ENCODE measurements at places on chromosomes 12 and 14.

GRCh38 chr12:13369474-13370056 lies 173.0 kb downstream of the EMP1 start:
- peaks cover 6% of the 10 kb centered on the region for H3K27me3 ChIP-seq
- H3K4me1 ChIP-seq, result no peaks in the 10 kb centered on the region
- no peaks in the 10 kb centered on the region for H3K36me3 ChIP-seq
- H3K27ac ChIP-seq, result no peak overlapping the region
- no peak overlapping the region for H3K4me3 ChIP-seq

GRCh38 chr12:131351319-131352028 lies 359.4 kb upstream of the SFSWAP start:
- H3K4me3 ChIP-seq, result no peak overlapping the region
- DNase-seq, result no peak
- no peak overlapping the region for H3K27ac ChIP-seq
- no peaks in the 10 kb centered on the region for H3K27me3 ChIP-seq

DNA sequence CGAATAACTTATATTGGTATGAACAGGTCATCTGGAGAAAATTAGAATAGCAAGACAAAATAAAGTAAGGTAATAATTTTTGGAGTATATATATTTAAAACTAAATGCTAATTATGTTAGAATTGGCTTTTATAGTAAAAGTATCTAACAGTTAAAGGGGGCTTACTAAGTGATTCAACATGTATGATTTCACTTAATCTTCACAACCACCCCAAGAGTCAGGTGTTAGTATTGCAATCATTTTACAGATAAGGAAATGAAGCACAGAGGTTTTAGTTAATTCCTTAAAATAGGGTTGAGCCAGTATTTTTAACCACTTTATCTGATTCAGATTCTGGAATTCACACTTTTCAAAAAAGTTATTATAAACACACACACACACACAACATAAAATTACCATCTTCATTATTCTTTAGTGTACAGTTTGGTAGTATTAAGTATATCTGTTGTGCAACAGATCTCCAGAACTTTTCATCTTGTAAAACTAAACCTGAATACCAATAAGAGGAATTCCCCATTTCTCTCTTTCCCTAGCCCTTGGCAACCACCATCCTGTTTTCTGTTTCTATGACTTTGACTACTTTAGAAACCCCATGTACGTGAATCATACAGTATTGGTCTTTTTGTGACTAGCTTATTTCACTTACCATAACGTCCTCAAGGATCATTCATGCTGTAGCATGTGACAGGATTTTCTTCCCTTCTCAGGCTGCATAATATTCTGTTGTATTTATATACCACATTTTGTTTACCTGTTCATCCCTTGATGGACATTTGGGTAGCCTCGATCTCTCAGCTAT lies 12.5 kb downstream of the A2M start:
- no peaks in the 10 kb centered on the region for H3K36me3 ChIP-seq
- no peak overlapping the region for H3K4me3 ChIP-seq
- no peak overlapping the region for H3K27ac ChIP-seq
- DNase-seq, result no peak
- no peaks in the 10 kb centered on the region for H3K27me3 ChIP-seq

DNA sequence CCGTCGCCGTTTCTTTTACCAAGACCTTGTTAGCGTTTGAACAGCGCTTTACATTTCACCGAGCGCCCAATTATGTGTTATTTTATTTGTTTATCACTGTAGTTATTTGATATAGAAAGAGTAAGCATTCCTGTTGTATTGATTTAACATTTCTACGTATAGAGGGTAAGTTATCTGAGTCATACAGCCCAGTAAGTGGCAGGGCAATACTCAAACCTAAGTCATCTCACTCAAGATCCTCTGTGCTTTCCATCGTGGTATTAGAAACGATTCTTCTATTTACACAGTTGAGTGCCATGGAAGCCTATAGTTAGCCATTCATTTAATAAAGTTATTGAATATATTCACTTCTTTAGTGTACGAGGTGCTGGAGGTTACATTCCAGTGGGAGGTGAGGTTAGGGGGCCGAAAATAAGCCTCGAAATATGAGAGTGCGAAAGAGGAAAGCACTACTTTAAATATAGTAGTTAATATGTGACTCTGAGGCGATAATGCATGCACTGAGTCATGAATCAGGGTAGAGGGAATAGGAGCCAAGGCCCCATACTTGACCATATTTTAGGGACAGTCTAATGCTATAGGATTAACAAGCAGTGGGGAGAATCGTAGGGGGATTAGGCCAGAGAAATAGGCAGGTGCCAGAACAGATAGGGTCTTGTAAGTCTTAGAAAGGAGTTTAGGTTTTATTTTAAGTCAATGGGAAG lies 629 bp downstream of the RAD51AP1 start:
- H3K27ac ChIP-seq, result peak overlapping the region; percentile 92
- peaks cover 46% of the 10 kb centered on the region for H3K4me1 ChIP-seq
- H3K4me3 ChIP-seq, result peak overlapping the region; percentile 93
- no peak for DNase-seq
- peaks cover 24% of the 10 kb centered on the region for H3K36me3 ChIP-seq

DNA sequence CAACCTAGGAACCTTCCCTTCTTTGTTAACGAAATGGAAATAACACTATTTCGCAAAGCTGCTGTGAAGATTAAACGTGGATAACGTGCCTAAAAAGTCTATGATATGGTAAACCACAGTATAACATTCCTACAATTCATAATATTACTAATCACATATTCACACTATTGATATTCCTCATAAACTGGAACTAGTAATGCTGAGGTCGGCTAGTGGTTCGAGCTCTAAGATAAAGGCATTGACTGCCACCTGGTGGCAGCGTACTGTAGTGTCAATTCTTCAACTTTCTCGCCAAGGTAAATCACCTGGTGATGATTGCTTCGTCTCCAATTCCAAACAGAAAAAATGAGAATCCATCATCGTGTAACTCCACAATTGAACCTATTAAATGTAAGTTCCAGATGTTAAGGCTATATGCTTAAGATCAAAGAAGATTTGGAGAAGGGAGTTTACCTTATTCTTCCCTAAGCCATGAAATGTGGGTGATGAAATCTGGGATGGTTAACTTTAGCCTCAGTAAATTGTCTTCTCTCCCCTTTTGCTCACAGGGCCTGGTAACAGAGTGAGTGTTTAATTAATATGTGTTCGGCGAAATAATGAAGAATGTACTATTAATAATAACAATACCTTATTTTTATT lies 197.5 kb upstream of the TMEM132C start:
- DNase-seq, result peak; percentile 43
- H3K27ac ChIP-seq, result no peak overlapping the region
- no peaks in the 10 kb centered on the region for H3K4me1 ChIP-seq
- no peaks in the 10 kb centered on the region for H3K27me3 ChIP-seq
- H3K36me3 ChIP-seq, result no peaks in the 10 kb centered on the region

DNA sequence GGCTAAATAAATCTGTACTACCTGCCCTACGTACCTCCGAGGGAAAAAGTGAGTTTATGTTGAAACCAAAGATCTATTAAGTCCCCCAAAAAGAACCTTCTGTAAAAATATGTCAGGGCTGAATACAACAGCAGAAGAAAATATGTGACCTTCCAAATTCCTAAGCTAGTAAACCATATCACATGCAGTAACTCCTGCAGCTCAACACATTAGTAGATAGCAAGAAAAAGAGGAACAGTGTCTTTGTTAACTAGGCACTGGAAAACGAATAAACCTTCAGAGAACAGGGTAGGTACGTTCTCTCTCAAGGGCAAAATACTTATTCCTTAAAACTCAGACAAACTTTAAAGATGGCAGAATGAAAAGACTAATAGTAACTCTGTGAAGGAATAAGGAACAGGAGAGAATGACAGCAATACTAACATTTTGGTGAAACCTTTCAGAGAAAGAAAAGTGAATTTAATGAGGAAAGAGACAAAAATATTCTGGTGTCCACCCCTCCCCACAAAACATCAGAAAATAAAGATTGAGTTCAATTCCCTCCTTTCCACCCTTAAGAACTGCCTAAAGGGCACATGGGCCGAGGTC lies 18.0 kb downstream of the CBX5 start:
- H3K4me3 ChIP-seq, result no peak overlapping the region
- no peak overlapping the region for H3K27ac ChIP-seq
- H3K27me3 ChIP-seq, result no peaks in the 10 kb centered on the region
- peaks cover 22% of the 10 kb centered on the region for H3K4me1 ChIP-seq

DNA sequence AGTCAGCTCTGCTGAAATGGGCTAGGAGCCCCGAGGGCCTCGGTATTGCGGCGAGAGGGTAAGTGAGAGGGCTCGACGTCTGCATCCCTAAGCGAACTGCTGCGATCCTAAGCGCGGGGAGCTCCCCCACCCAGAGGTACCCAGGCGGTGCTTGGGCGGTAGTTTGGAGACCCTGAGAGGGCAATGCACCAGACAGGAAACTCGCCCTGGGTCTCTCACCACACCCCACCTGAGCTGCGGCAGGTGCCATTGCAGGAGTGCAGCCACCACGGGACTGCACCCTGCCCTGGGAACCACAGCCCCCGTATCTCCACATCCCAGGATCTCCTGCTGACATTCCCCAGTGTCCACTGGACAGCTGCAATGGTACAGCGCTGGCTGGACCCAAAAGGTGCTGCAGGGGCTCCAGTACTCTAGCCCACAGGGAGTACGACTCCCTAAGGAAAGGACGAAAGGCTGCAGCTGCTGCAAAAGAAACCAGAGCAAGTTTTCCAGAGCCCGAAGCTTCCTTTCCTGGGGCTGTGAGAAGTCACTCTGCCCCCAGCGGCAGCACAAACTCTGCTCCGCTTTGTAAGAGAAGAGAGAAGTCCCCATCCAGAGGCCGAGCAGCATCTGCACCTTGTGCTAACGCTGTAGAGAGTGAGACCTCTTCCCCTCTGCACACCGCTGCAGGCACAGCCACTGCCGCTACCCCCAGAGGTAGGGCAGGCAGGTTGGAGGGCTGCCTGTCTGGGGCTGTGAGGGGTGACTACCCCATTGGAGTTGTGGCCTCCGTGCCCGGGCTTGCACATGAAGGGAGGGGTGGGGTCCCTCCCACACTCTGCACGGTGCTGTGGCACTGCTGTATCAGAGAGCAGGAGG lies 31.1 kb upstream of the MON2 start:
- DNase-seq, result peak; percentile 60
- H3K36me3 ChIP-seq, result no peaks in the 10 kb centered on the region
- peaks cover 42% of the 10 kb centered on the region for H3K27me3 ChIP-seq
- peaks cover 21% of the 10 kb centered on the region for H3K4me1 ChIP-seq
- H3K4me3 ChIP-seq, result peak overlapping the region; percentile 73
- no peak overlapping the region for H3K27ac ChIP-seq

- peak; percentile 40 for DNase-seq
- no peak overlapping the region for H3K27ac ChIP-seq
- peaks cover 13% of the 10 kb centered on the region for H3K27me3 ChIP-seq
- no peak overlapping the region for H3K4me3 ChIP-seq
These were observed 19.6 kb downstream of the LGMN start for GRCh38 chr14:92728759-92729364.

GRCh38 chr12:83827860-83828259 lies 1084.7 kb downstream of the SLC6A15 start:
- no peak overlapping the region for H3K4me3 ChIP-seq
- no peaks in the 10 kb centered on the region for H3K27me3 ChIP-seq
- DNase-seq, result no peak

- no peak for DNase-seq
- H3K4me3 ChIP-seq, result no peak overlapping the region
- H3K36me3 ChIP-seq, result no peaks in the 10 kb centered on the region
- H3K27me3 ChIP-seq, result peaks cover 33% of the 10 kb centered on the region
- no peaks in the 10 kb centered on the region for H3K4me1 ChIP-seq
These were observed 8.5 kb downstream of the FAM222A start for GRCh38 chr12:109722022-109722720.

GRCh38 chr12:79512068-79512467 lies 178.7 kb downstream of the PAWR start:
- H3K27me3 ChIP-seq, result no peaks in the 10 kb centered on the region
- DNase-seq, result no peak
- no peaks in the 10 kb centered on the region for H3K4me1 ChIP-seq

- no peak for DNase-seq
- no peak overlapping the region for H3K27ac ChIP-seq
- H3K36me3 ChIP-seq, result no peaks in the 10 kb centered on the region
These were observed 4.0 kb downstream of the NANOG start for GRCh38 chr12:7793211-7793610.

DNA sequence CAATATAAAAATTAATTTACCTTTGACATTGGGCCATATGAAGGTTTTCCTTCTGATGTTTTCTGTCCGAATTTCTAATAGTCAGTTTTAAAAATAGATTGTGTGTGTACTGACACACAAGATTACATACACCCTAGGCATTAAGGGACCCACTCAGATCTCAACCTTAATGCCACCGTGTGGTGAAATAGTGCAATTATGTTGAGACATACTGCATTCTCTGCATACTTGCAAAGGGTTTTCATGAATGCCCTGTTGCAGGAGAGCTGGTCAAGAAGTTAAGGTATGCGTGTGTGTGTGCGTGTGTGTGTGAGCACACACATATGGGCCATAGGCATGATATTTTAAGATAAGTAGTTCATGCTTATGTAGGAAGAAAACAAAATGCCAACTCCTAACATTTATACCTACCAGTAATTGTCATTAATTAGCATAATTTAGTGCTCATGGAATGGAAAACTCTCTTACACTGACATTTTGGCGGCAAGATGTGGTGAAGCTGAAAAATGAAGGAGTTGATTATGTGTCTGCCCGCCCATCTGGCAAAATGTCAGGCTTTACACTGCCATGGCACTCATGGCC lies 58.8 kb downstream of the PIK3C2G start:
- no peaks in the 10 kb centered on the region for H3K27me3 ChIP-seq
- no peak overlapping the region for H3K4me3 ChIP-seq
- no peaks in the 10 kb centered on the region for H3K4me1 ChIP-seq
- no peak overlapping the region for H3K27ac ChIP-seq

- no peaks in the 10 kb centered on the region for H3K27me3 ChIP-seq
- H3K36me3 ChIP-seq, result peaks cover 43% of the 10 kb centered on the region
- DNase-seq, result no peak
- no peak overlapping the region for H3K27ac ChIP-seq
- no peak overlapping the region for H3K4me3 ChIP-seq
These were observed 7.7 kb downstream of the RACGAP1 start for GRCh38 chr12:50017641-50018040.

- peaks cover 11% of the 10 kb centered on the region for H3K36me3 ChIP-seq
- no peak for DNase-seq
- no peaks in the 10 kb centered on the region for H3K4me1 ChIP-seq
- H3K27ac ChIP-seq, result no peak overlapping the region
These were observed 86.5 kb upstream of the CEP83 start for GRCh38 chr12:94545935-94546771.

- no peaks in the 10 kb centered on the region for H3K36me3 ChIP-seq
- H3K4me1 ChIP-seq, result no peaks in the 10 kb centered on the region
- H3K4me3 ChIP-seq, result no peak overlapping the region
- no peak overlapping the region for H3K27ac ChIP-seq
- no peak for DNase-seq
- peaks cover 3% of the 10 kb centered on the region for H3K27me3 ChIP-seq
These were observed 23.8 kb upstream of the PPM1A start for GRCh38 chr14:60225265-60225664.

GRCh38 chr14:96783915-96784224 lies 13.3 kb upstream of the VRK1 start:
- H3K27me3 ChIP-seq, result peaks cover 40% of the 10 kb centered on the region
- no peaks in the 10 kb centered on the region for H3K4me1 ChIP-seq
- DNase-seq, result no peak
- H3K27ac ChIP-seq, result no peak overlapping the region
- no peaks in the 10 kb centered on the region for H3K36me3 ChIP-seq
